ENCODE measurements at places on chromosomes 2 and 18. TPM values are rescaled to one million over a fixed set of nuclear protein-coding genes. Genes with fewer than 3 reads are reported as not detected.

The LRP1B gene
- total RNA-seq = not detected

DNA sequence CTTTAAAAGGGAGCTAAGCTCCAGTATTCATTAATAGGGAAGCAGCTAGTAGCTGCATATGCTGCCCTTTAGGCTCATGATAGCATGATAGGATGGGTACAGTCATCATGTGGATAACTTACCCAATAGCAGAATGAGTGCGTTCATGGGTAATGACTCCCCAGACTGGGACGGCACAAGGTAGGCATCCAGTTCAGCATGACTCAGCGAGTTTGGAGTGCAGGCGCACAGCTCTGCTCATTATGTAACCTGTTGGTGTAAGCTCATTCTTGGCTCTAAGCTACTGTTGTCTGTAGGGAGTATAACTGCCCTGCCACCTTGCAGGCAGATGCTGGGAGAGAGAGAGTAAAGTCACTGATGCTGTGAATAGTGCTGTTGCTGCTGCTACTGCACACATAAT, 209.2 kb upstream of the SYT4 start:
- no peak for DNase-seq

DNA sequence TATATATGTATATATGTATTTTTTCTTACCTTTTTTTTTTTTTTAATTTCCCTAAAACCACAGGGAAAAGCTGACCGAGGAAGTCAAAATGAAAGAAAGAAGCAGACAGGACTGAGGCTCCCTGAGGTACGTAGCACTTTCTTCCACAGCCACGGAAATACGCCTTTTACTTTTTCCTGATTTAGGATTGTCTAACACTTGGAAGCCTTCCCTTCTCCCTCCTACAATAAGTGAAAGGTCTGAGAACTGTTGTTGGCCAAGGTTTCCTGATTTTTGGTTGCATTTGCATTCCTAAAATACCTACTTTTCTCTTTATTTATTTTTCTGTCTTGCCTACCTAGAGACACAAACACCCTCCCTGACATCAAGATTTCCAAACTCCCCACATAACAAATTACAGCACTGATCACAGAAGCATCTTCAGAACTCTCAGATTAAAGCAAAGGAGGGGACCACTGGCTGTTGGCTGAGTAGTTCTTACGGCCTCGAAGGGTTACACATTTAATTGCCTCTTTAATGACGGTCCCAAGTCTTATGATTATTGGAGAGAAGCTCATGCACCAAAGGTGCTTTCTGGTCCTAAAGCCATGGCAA, 778.5 kb upstream of the FANCL start:
- DNase-seq = no peak

- DNase-seq = no peak
Observed at GRCh38 chr2:195594248-195594647, 62.8 kb upstream of the SLC39A10 start.

- DNase-seq = no peak
Observed at GRCh38 chr2:105390454-105390853, 8.4 kb downstream of the FHL2 start.

- DNase-seq = no peak
Observed at GRCh38 chr2:46812361-46813019, 103.1 kb downstream of the MCFD2 start.

GRCh38 chr2:197369228-197369932, 58.8 kb upstream of the ANKRD44 start:
- DNase-seq = no peak

The ALLC gene
- not detected for total RNA-seq

The MLPH gene
- not detected for total RNA-seq

DNA sequence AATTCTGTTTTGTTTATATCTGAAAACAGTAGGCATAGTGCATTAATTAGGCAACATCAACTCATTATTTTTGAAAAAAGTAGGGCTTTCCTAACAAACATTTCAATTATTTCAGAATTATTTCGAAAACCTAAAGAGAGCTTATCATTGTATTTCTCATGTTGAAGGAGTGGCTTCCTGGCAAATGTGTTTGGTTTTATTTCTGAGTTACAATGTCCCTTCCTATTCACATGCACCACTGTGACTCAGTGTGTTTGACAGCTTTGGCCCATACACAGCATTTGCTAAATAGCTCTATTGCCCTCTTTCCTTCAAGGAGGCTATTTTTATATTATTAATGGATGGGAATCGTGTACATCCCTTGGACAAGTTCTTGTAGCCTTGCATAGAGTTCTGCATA, 205.9 kb downstream of the PTGR3 start:
- no peak for DNase-seq
